ENCODE measurements at places on chromosomes 3 and 15.

DNA sequence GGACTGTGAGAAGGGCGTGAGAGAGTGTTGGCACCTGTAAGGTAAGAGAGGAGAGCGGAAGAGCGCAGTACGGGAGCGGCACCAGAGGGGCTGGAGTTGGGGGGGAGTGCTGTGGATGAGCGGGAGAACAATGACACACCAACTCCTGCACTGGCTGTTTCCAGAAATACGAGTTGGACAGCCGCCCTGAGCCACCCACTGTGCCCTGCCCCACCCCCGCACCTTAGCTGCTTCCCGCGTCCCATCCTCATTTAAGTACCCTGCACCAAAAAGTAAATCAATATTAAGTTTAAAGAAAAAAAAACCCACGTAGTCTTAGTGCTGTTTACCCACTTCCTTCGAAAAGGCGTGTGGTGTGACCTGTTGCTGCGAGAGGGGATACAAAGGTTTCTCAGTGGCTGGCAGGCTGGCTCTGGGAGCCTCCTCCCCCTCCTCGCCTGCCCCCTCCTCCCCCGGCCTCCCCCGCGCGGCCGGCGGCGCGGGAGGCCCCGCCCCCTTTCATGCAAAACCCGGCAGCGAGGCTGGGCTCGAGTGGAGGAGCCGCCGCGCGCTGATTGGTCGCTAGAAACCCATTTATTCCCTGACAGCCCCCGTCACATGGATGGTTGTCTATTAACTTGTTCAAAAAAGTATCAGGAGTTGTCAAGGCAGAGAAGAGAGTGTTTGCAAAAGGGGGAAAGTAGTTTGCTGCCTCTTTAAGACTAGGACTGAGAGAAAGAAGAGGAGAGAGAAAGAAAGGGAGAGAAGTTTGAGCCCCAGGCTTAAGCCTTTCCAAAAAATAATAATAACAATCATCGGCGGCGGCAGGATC is at the start of gene SOX2:
SOX2 (plus strand) TSS at position 601 of the 811 bp plus-strand sequence. CDS start 436 bp downstream, outside the sequence.
- DNase-seq: no peak

DNA sequence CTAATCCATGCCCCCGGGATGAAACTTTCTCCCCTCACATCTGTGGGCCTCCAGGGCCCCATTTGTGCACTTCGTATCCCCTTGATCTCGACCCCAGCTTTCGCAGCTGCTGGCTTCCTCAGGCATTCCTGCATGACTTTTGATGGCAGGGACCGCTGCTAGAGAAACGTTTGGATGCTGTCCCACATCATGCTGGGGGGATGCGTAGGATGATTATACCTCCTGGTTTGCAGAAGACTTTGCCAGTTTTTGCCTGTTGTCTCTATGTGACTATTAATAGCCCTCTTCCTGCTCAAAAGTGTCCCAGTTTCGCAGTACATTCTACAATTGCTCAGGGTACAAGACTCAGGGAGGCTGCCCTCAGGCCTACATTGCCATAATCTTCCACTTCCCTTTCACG is 10.4 kb upstream of the KCNAB1 start:
- no peak for DNase-seq

DNA sequence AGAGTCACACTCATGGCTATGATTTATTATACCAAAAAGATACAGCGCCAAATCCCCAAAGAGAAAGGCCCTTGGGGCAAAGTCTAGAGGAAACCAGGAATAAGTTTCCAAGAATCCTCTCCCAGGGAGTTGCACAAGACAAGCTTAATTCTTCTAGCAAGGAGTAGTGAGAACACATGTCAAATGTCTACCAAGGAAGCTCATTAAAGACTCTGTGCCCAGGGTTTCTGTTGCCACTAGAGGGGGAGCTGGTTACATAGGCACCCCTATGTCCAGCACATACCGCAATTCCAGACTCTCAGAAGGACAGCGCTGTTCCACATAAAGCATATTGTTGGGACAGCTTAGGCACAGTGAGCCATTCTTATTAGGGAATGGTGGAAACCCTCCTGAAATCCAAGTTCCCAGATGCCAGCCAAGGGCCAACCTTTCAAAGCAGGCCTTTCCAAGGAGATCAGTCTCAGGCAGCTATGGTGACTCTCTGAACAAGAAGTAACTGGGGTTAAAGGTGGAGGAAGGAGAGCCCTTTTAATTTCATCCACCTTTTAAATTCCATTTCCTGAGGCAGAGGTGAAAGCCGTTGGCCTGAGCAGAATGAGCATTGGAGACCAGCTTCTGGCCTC is 194.2 kb downstream of the UACA start:
- no peak for DNase-seq

DNA sequence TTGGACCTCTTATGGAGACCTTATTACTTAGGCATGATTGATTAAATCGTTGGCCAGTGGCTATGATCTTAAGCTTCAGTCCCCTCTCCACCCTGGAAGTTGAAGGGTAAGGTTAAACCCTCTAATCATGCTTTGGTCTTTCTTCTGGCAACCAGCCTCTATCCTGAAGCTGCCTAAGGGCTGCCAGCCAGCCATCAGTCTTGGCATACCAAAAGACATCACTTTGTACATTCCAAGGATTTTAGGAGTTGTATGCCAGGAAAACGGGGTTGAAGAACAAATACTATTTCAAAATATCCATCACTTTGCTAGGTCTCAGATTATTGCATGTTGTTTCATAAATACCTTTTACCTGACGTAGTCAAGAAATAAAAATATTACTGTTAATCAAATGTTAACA is 28.9 kb downstream of the UBE2E2 start:
- DNase-seq: no peak

DNA sequence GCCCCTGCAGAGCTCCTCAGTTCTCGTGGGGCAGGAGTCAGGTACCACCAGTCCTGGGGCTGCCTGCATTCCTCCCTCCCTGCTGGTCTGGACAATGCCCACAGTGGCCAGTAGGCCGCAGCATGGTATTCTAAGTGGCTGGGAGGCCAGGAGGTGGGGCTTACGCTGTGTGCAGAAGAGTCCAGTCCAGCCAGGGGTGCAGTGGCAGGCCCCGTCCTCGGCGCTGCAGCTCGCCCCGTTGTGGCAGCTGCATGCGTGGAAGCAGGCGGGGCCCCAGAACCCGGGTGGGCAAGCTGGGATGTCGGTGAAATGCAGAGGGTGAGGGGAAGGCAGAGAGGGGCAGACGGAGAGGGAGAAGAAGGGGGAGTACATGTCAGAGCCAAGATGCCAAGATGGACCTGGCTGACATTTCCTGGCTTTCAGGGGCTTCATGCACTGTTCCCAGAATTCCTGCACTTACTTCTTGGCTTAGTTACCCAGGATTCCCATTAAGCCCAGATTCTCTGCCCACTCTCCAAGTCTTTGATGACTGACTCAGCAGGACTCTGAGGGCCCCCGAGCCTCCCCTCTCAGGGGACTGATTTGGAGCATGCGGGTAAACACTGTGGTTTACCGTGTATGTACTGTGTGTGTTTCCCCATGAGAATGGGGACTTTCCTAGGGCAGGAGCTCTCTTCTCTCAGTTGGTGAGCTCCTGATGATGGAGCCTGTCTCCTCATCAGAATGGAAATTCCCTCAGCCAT is 47.5 kb downstream of the RAB11A start:
- DNase-seq: peak; percentile 16

GRCh38 chr3:158801201-158801600 is 653 bp upstream of the MFSD1 start:
- DNase-seq: no peak

GRCh38 chr3:194460566-194460965 is 26.2 kb downstream of the ATP13A3 start:
- no peak for DNase-seq

- DNase-seq: no peak
These were observed 42.7 kb upstream of the BLM start for GRCh38 chr15:90674476-90674875.

DNA sequence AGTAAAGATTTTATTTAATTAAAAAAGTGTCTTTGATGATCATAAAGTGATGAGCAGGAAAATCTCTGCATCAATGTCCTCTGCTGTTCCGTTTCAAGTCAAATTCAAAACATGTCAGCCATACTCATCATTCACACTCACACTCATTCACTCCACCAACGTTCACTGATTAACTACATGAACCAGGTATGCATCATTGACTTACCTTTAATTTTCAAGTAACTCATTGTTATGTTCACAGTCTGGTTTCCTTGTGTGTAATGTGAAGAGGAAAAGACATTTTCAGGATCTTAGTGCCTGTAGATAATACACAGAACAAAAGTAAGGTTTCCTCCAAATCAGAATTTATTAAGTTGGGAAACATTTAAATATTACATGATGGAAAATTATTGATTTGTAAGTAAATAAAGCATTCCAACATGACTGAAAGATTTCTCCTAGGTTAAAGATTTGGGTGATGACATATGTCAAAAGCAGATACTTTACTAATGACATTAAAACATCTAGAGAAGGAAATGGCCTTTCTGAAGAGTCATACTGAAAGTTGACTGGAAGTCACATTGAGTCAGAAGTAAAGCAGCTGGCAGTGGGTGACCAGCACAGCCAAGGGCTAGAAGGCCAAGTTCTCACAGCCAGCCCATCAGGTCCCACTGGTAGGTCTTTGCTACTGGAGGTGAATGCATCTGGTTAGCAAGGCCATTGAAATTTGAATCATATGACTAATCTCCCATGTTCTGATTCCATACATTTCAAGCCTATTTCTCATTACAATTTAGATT is 251.9 kb downstream of the CDIN1 start:
- no peak for DNase-seq

DNA sequence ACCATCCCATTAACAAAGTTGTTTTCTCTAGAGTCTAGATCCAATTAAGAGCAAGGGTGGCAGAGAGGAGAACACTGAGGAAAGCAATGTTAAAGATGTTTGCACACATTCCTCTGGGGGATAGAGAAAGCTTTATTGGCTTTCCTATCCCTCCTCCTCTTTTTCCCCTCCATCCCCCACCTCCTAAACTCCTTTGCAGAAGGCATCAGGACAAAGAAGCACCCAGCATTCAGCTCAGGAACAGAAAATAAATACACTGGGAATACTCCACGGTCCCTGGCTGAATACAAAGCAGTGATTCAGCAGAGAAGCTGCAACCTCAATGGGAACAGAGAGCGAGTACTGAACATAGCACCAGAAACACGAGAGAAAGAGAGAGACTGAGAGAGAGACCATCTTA is 21.9 kb downstream of the LSAMP start:
- no peak for DNase-seq
